ENCODE measurements at places on chromosomes 13 and 19. TPM values are rescaled to one million over a fixed set of nuclear protein-coding genes. Genes with fewer than 3 reads are reported as not detected.

ZNF546 gene
- 21.7 TPM for total RNA-seq

DNA sequence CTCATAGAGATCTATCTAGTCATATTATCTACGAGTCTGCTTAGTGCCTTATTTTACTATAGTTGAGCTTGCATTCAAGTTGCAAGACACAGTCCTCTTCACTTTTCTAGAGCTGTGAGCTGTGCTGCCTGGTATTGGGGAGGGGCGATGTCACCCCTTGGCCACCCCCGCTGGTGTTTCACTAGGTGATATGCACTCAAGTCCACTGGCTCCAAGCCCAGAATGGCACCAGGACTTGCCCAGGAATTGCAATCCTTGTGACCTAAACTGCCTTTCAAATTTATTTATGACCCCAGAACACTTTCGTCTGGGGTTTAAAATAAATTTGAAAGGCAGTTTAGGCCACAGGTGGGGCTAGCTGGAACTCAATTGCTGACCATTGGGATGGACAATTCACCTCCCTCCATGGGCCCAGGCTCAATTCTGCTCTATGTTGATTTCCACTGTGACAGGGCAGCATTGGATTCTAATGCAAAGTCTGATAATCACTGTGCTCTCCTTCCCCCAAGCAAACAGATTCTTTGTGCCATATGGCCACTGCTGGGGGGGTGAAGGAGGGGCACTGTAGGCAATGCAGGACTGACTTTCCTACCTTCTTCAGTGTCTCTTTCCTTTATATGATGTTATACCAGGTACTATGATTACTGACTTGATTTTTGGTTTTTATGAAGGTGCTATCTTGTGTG lies 1244.2 kb upstream of the MIR17HG start:
- H3K36me3 ChIP-seq = no peaks in the 10 kb centered on the region
- no peak overlapping the region for H3K27ac ChIP-seq
- no peaks in the 10 kb centered on the region for H3K4me1 ChIP-seq
- no peak for DNase-seq
- no peak overlapping the region for H3K4me3 ChIP-seq

- H3K4me1 ChIP-seq = peaks cover 11% of the 10 kb centered on the region
- no peaks in the 10 kb centered on the region for H3K36me3 ChIP-seq
- H3K4me3 ChIP-seq = peak overlapping the region; percentile 39
- peak; percentile 92 for DNase-seq
- peak overlapping the region; percentile 59 for H3K27ac ChIP-seq
These were observed 14.7 kb downstream of the TLE5 start for GRCh38 chr19:3047496-3048189.

FPR3 gene
- 1.6 TPM for total RNA-seq

STXBP2 gene
- total RNA-seq = 156 TPM

- H3K27ac ChIP-seq = peak overlapping the region; percentile 33
- H3K27me3 ChIP-seq = no peaks in the 10 kb centered on the region
- DNase-seq = no peak
- no peak overlapping the region for H3K4me3 ChIP-seq
- peaks cover 23% of the 10 kb centered on the region for H3K4me1 ChIP-seq
These were observed 242.1 kb downstream of the ENOX1 start for GRCh38 chr13:43544631-43545030.

TTYH1 gene
- 226 TPM for total RNA-seq

- H3K27me3 ChIP-seq = no peaks in the 10 kb centered on the region
- no peaks in the 10 kb centered on the region for H3K36me3 ChIP-seq
- peaks cover 12% of the 10 kb centered on the region for H3K4me1 ChIP-seq
- peak overlapping the region; percentile 93 for H3K27ac ChIP-seq
- H3K4me3 ChIP-seq = no peak overlapping the region
- DNase-seq = peak; percentile 41
These were observed 4.4 kb downstream of the FTL start for GRCh38 chr19:48969276-48970138.

DNA sequence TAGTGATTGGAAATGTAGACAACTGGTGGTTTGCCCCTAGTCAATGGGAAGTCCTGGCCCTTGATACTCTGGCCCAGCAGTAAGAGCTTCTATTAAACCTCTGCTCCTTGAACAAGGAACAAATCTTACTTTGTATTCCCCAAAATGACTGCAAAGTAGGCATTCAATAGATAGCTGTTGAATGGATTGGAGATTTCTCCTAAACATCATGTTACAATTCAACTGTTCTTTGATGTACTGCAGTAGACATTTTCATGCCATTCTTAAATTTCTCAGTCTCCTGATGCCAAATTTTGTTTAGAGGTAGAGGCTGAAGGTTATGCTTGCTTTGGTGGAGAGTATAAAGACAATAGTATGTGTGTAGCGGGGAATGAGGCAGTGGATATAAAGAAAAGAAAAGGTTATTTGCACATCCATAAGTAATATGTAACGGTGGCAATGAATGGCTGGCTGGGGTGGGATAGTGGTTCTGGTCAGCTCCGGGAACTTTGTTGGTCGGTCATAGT lies 12.8 kb downstream of the MIR17HG start:
- H3K36me3 ChIP-seq = no peaks in the 10 kb centered on the region
- no peaks in the 10 kb centered on the region for H3K27me3 ChIP-seq
- no peak overlapping the region for H3K27ac ChIP-seq
- H3K4me3 ChIP-seq = no peak overlapping the region
- no peaks in the 10 kb centered on the region for H3K4me1 ChIP-seq
- DNase-seq = no peak

GRCh38 chr19:43455321-43456113 lies 9.9 kb downstream of the LYPD3 start:
- H3K27ac ChIP-seq = no peak overlapping the region
- no peak overlapping the region for H3K4me3 ChIP-seq
- no peaks in the 10 kb centered on the region for H3K36me3 ChIP-seq
- DNase-seq = no peak
- H3K4me1 ChIP-seq = no peaks in the 10 kb centered on the region
- H3K27me3 ChIP-seq = no peaks in the 10 kb centered on the region

KLF1 gene
- total RNA-seq = 0.24 TPM

DNA sequence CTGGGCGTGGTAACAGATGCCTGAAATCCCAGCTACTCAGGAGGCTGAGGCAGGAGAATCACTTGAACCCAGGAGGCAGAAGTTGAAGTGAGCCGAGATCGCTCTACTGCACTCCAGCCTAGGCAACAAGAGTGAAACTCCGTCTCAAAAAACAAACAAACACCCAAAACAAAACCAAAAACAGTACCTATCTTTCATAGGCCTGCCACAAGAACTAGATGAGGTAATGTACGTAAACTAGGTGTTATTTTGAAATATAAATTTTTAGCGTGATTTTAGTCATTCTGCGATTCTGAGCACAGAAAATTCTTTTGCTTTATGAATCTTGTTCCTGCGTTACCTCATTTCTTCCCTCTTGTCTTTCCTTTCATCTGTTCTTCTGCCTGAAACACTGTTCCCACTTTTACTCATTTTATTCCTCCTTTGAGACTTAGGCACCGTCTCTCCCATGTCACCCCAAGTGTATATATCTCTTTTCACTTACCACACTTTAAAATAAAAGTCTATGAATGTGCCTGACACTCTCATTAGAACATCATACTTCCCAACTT lies 238.2 kb upstream of the HTR2A start:
- H3K27me3 ChIP-seq = no peaks in the 10 kb centered on the region
- H3K4me1 ChIP-seq = no peaks in the 10 kb centered on the region
- no peak for DNase-seq
- H3K36me3 ChIP-seq = no peaks in the 10 kb centered on the region
- H3K27ac ChIP-seq = no peak overlapping the region

DNA sequence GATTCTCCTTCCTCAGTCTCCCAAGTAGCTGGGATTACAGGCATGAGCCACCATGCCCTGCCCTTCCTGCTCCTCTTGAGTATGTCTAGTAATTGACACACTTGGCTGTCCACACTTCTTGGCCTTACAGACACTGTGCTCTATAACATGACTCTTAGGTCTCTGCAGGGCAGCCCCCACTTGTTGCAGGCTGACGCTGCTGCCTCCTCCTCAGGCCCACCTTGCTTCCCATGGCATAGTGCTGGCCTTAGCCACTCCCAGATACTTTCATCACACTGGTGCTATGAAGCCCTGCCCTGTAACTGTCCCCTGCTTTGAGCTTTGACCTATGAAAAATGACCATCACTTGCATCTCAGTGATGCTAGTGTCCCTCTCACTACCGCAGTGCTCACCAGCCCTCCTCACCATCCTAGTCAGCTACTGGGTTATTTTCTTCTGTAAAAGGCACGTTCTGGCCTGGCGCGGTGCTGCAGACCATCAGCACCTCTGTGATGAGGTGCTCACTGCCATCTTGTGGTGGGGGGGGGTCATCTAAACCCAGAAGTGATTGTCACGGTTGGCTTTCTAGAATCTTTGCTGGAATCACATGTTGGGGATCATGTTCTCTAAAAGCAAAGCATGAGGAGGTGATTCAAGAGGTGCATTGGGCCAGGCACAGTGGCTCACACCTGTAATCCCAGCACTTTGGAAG lies 9.8 kb downstream of the ERICH4 start:
- H3K27me3 ChIP-seq = no peaks in the 10 kb centered on the region
- H3K4me3 ChIP-seq = no peak overlapping the region
- DNase-seq = no peak
- no peaks in the 10 kb centered on the region for H3K36me3 ChIP-seq
- no peaks in the 10 kb centered on the region for H3K4me1 ChIP-seq

DNA sequence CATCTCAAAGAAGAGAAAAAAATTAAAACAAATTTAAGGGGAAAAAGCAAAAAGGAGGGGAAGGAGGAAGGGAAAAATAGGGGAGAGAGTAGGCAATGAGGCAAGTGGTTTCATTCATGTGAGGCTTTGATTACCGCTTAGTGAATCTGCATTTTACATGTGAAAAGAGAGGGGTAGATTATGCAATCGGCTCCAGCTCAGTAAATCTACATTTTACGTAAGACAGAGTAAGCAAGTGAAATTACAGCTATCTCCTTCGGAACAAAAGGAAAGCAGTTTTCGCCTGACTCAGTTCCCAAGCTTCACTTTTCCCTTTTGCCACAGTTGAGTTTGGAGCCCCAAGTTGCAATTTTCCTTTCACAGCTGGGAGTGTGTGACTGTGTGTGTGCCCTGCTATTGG lies 16.0 kb upstream of the OLFM2 start:
- H3K27me3 ChIP-seq = no peaks in the 10 kb centered on the region
- H3K4me3 ChIP-seq = no peak overlapping the region
- H3K27ac ChIP-seq = no peak overlapping the region
- peaks cover 3% of the 10 kb centered on the region for H3K4me1 ChIP-seq

NLRP9 gene
- 0.39 TPM for total RNA-seq

DNA sequence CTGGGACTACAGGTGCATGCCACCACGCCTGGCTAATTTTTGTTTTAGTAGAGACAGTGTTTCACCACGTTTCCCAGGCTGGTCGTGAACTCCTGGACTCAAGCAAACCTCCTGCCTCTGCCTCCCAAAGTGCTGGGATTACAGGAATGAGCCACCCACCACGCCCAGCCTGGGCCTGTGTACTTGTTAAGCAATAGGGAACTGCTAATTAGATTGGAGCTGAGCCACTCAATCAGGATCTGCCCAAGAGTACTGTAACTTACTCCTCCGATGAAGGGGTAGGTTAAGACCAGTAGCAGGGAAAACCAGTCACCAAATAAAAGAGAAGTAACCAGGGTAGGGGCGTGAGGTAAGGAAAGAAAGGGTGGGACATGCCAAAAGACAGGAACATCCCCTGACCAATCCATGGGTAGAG lies 2.3 kb downstream of the DDX39A start:
- H3K36me3 ChIP-seq = no peaks in the 10 kb centered on the region
- H3K27ac ChIP-seq = no peak overlapping the region
- no peak overlapping the region for H3K4me3 ChIP-seq
- no peak for DNase-seq
- H3K27me3 ChIP-seq = no peaks in the 10 kb centered on the region

DNA sequence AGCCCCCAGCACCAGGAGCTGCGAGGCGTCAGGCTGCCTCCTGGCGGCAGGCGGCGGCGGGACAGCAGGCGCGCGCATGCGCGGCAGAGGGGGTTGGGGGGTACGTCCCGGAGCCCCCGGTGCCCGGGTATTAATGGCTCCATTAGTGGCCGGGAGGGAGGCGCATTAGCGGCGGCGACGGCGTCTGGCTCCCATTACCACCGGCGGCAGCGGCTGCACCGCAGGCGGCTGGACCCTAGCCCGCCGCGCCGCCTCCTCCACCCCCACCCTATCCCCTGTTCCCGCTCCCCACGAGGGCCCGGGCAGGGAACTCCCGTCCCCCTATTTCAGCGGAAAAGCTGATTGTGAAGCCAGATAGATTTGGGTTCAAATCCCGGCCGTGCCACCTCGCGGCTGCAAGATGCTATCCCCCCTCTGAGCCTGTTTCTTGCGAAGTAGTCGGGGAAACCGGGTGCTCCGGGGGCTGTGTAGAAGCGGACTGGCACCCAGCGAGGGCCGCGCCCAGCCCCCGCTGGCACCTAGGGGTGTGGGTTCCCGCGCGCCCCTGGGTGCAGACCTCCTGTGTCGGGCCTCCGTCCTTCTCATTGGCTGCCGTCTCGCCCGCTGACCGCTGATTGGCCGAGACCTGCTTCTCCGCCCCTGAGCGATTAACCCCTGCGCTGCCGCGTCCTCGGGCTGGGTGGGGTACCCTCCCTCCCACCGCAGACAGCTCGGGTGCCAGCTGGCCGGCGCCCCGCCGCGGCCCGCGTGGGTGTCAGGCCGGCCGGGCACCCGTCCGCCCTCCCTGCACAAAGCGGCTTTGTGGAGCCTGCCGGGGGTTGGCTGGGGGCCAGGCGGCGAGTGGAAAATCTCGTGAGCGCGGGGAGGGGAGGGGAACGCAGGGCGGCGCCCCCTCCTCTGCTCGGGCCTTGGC lies 11.1 kb downstream of the CIC start:
- DNase-seq = peak; percentile 96
- H3K4me3 ChIP-seq = peak overlapping the region; percentile 76
- no peaks in the 10 kb centered on the region for H3K36me3 ChIP-seq
- peak overlapping the region; percentile 87 for H3K27ac ChIP-seq
- no peaks in the 10 kb centered on the region for H3K27me3 ChIP-seq

DNA sequence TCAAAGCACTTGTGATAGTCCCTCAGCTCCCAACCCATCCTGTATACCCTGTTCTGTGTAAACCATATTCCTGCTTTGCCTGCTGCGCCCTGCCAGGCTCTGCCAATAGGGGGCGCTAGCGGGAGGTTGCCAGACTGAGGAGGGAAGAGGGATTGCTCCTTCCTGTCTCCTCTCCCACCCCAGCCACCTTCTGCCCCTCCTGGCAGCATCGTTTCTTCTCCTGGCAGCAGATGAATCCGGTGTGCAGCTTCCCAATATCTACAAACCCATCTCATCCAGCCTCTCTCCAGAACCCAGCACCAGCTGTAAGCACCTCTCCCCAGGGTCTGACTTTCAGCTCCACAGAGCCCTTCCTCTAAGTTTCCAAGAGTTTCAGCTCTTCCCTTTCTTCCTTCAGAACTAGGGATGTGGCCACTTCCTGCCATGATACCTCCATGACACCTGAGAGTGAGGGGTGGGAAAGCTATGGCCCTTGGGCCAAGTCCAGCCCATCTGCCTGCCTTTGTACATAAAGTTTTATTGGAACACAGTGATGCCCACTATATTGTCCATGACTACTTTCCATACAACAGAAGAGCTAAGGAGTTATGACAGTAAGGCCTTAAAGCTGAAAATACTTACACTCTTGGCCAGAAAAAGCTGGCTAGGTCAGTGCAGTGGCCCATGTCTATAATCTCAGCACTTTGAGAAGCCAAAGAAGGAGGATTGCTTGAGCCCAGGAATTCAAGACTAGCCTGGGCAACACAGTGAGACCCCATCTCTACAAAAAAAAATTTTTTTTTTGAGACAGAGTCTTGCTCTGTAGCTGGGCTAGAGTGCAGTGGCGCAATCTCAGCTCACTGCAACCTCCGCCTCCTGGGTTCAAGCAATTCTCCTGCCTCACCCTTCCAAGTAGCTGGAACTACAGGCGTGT lies 34.5 kb upstream of the ATP1A3 start:
- no peaks in the 10 kb centered on the region for H3K36me3 ChIP-seq
- H3K27ac ChIP-seq = no peak overlapping the region
- peaks cover 8% of the 10 kb centered on the region for H3K4me1 ChIP-seq
- peak; percentile 28 for DNase-seq

APOE gene
- total RNA-seq = 494 TPM
